ENCODE measurements at places on chromosomes 2 and 18.
A peak's percentile ranks its signal among the peaks of the same experiment; 100 is the strongest.

- peak; percentile 28 for DNase-seq
Observed at GRCh38 chr2:145460112-145460511, 940.2 kb upstream of the ZEB2 start.

DNA sequence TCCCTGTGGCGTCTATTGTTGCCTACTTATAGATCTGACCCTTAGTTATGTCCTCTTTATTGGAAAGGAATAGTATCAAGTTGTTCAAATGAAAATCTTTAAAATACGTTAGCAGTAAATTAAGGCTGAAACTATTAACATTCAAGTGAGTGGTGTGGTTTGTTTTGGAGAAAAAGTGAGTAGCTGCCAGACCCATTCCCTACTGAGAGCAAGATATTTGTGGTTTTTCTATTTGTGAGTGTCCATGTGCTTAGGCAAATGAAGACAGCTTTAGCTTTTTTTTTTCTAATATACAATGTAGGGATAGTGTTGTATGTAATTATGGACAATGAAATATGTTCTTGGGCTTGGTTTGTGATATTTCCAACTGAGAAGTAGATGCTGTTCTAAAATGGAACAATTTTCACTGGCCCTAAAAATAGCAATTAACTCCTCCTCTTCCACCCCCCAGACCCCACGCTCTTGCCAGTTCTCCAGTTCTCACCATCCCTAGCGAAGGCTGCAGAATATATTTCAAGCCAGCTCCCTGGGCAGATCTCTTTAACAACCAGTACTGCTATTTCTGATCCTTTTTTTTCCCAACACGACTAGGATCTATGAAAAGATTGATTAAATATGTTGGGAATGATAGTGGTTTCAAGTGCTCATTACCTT, 83.1 kb downstream of the CCDC85A start:
- DNase-seq: no peak

GRCh38 chr2:200026332-200027230, 71.2 kb downstream of the MAIP1 start:
- DNase-seq: peak; percentile 54

DNA sequence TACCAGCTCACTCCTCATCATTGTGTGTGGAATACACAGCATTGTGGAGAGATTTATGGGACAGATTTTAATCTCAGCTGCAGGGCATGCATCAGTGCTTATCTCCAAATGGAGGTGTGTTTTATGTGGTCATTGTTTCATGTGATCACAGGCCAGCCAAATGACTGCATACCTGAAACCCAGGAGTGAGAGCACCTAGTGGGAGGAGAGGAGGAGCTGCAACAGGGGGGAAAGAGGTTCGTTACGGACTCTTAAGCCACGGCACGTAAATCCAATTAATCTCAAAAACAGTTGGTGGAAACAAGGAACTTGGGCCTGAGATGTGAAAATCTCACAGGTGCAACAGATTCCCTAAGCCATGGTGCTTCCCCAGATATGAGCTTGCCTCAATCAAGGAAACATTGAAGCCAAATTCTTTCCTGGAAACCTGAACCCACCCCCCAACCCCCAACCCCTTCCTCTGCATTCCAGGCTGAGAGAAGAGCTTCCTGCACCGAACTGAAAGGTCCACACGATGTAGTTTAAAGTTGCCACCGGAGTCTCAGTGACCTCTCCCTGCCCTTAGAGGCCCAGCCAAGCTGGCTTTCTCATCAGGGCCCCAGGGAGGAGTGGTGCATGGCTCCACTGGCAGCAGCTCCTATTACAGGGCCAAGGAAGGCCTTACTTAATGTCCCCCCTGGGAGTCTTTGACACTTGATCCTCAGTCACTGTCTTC, 167.4 kb downstream of the C1D start:
- no peak for DNase-seq
